DMS153 (cell line): ENCODE measurements at places on chromosomes 5 and 9.

DNA sequence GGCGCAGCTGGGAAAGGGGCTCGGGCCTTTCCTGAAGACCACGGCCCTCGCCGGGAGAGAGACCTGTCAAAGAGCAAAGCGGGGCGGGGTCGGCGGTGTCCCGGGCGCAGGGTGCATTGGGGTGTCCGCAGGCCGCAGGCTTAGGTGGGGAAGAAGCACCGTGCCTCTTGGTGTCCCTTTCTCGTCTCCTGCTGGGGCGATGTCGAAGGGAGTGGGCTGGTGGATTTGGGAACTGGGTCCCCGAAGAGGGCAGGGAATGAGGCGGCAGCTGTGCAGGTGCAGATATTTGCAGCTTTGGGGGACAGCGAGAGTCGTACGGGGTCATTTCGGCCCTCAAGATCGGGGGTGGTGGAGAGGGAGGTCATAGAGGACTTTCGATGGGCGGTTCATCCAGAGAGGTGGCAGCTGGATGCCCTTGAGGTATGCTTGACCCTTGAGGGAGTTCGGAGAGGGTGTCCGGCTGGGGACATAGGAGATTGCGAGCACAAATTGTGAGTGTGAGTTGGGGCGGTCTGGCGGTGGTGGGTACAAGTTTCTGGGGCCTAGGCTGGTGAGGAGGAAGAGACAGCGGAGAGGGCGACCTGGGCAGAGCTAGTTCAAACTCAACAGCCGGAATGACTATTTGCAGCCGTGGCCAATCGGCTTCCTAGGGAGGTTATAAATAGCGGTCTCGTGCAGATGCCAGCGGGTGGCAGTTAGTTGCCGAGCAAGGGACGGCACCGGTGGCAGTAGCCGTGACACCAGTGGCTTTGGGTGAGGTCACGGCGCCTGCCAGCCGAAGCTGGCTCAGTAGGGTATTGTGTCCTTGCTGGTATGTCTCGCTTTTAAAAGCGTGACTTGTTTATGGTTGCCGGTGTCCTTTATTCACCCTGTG lies 601 bp downstream of the NNT start:
- peak; percentile 93 for DNase-seq

DNA sequence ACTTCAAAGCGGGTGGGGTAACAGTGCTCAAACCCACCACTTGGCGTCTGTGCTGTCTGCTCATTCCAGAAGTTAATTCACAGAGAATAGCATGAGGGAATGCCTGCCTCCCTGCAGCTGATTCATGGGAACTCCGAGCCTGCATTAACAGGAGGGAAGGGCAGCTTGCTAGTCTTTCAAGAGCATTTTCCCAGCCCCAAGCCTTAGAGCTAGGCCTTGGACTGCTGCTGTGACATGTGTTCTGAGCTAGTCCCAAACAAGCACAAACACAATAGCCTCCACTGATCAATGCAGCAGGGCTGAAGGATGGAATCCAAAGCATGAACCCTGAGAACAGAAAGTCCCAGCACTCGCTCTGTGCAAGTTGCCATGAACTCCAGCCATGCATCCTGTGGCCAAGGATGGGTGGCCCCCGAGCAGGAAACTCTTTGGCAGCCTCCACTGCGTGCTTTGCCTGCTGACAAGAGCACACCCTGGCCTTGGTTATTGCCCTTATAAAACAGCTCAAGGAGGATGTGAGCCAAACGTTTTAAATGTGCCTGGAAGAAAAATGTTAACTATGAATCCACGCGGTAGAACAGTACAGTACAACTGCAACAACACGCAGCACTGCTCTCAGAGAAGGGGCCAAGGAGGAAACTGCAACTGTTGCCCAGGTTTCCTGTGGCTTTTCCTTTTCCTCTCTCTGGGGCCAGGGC lies 653.1 kb upstream of the KLF4 start:
- no peak for DNase-seq

DNA sequence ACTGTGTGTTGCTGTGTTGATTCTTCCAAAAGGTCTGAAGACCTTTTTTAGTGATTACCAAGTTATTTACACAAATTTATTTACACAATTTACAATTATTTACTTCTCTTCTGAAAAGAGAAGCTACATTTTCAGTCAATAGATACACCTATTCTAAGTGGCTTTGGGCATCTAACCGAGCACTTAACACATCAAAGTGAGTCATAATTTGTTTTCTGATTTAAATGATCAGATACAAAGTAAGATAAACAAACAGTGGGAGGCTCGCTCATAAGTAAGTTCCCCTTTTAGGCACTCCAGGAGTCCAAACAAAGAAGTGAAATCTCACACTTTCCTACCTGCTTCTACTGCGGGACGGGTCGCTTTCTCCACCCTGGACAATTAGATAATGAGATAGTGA lies 90.2 kb downstream of the APBA1 start:
- DNase-seq: peak; percentile 10

- DNase-seq: peak; percentile 17
Measured at GRCh38 chr9:95724253-95724991, 151.1 kb upstream of the ERCC6L2 start.

DNA sequence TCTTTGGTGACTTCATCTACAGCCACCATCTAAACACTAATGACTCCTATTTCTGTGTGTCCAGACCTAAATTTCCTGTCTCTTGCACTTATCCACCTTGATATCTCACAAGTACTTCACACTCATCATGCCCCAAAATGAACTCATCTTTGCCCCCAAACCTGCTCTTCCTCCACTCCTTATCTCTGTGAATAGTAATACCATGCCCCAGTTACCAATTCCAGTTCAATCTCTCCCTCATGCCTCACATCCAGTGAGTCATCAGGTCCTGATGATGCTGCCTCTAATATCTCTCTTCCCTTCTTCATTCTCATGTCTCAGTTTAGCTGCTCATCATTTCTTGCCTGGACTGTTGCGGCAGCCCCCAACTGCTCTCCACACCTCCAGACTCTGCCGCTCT lies 14.9 kb upstream of the DNAJB5 start:
- DNase-seq: no peak

DNA sequence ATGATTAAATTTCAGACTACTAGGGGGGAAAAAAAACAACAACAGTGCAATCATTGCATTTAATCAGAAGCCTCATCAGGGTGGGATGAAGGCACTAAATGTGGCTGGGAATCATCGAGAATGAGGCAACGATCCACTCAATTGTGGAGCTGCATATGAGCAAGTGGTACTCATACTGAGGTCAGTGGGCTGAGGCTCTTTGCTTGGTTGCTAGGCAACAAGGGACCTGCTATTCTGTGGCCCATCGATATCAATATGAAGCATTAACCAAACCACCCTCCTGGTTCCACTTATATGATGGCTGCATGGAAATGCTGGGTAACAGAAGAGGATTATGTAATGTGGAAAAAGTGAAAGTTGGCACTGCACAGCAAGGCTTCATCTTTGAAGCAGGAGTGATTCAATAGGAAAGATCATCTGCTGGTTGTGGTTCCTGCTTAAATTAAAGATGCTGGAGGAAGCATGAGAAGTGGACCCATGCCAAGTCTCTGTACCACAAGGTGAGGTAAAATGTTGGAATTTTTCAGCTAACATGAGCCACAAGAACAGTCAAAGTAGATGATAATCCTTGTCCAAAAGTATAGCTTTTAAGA lies 159.8 kb upstream of the HMHB1 start:
- DNase-seq: no peak

DNA sequence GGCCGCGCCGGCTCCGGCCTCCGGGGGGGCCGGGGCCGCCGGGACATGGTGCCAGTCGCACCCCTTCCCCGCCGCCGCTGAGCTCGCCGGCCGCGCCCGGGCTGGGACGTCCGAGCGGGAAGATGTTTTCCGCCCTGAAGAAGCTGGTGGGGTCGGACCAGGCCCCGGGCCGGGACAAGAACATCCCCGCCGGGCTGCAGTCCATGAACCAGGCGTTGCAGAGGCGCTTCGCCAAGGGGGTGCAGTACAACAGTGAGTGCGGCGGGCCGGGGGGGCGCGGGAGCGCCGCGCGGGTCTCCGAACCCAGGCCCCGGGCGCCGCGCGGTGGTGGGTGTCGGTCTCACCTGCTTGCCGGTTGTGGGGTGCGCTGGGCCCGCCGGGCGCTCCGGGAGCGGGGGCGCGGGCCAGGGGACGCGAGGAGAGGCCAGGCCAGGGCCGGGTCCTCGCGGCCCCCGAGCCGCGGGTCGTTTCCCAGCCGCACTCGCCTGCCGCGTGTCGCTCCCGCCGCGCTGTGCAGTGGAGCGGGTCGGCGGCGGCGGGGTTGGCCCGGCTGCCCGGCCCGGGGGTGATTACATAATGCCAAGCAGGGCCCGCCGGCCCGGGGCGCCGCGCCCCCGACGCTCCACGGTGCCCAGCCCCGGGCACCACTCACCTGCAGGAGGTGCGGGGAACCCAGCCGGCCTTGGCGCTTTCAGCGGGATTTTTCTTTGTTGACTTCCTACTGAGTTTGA lies 492 bp downstream of the RABL6 start:
- DNase-seq: no peak

DNA sequence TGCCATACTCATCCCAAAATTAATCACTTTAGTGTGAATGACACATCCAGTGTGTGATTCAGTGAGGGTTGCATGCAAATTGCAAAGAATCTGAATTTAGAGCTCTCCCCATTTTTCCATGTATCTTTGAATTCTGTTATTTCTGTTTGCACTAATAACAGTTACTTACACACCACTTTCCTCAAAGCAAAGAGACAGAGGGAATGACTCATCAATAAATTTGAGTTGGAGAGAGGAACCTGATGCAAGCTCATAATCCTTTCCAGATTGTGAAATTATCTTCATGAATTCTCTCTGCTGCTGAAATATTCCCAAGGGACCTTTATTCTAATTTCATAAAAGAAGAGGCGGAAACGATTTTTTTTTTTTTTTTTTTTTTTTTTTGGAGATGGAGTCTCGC lies 204.8 kb downstream of the CDH9 start:
- no peak for DNase-seq
